HuH-7.5 (cell line): ENCODE measurements at places on chromosomes 16 and 17.

DNA sequence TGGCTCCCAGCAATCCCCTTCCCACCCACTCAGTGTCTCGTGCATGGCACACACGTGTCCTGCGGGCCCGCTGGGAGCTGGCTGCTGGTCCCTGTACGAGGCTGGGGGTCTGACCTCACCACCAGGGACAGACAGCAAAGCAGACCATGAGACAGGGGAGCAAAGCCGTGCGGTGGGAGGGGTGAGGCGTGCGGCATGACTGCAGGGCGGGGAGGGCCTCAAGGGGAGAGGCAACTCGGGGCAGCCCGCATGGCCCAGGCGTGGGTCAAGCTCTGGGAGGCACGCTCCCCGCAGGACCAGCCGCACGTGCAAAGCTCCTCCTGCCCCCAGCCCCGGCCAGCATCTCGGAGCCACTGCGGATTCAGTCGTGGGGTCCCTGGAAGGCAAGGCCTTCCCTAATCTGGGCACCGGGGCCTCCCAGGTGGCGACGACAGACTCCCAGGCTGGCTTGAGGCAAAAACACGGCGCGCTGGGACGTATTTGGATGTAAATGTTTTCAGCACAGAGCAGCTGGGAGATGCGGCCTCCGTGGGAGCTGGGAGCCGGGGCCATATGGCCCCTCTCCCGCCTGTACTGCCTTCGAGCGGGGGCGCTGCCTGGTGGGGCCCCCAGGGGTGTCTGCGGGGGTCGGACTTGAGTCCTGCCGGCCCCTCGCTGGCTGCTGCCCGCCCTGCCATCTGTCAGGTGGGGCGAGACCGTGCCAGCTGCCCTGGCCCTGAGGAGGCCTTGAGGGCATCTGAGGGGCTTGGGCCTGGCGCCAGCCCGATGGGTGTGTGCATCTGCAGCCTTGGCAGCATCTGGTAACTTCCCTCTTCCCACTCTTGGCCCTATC lies 12.2 kb upstream of the CBFA2T3 start:
- no peak for DNase-seq

DNA sequence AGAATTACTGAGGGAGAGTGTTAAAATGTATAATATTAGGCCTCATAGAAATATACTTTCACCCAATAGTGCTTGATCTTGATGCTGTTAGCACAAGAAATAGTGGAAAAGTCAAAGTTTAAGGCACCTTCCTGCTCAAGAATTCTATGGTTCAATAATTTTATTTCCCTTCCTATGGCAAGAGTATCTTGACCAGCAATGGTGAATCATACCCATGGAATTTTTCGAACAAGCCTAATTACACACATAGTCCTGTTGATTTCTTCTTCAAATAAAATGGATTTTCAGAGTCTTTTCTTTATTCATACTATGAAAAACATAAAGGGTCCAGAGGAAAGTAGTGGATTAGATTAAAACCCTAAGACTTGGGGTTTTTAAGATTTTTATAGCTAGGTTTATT lies 810.6 kb downstream of the CDH11 start:
- DNase-seq = no peak

DNA sequence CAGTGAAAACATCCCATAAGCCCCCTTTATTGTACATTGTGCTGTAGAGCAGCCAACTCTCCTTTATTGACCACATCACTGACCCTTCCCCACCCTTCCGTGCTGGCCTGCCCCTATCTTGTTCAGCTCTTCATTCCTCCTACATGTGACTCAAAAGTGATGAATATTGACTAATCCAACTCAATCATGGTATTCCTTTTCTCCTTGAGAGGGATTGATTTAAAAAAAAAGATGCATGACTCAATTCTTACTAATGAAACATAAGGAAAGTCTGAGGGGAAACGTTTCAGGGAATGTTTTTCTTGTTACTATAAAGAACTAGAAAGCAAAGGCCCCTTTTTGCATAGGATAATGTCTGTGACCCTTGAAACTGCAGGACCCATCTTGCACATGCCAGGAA lies 125.2 kb upstream of the SOX9 start:
- no peak for DNase-seq

DNA sequence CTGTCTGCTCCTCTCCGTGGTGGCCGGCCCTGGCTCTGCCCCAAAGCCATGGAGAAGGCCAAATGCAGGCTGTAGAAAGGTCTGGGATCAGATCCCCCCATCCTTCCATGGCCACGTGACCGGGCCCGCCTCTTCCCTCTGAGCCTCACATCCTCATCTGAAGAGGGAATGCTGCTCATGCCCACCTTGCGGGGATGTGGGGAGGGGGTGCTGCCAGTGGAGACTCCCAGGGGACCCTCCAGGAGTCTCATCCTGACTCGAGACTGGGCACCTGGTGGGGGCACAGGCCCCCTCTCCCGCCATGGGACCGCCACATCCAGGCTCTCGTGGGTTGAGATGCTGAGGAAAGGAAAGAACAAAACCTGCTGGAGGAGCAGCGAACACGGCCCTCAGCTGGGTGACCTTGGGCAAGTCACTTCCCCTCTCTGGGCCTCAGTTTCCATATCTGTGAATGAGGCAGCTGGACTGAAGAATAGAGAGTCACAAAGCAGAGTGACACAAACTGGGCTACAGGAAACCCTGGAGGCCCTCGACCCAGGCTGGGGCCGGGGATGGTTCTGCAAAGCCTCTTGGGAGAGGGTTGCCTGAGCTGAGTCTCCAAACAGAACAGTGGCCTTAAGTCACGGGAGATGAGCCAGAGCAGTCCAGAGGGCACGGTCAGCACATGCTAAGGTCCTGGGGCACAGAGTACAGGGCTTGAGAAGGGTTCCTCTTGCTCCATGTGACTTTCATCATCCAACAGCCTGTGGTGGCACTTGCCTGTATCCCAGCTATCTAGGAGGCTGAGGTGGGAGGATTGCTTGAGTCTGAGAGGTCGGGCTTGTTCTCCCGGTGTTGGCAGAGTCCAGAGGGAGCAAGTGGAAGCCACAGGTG lies 30.1 kb downstream of the SOCS1 start:
- no peak for DNase-seq

DNA sequence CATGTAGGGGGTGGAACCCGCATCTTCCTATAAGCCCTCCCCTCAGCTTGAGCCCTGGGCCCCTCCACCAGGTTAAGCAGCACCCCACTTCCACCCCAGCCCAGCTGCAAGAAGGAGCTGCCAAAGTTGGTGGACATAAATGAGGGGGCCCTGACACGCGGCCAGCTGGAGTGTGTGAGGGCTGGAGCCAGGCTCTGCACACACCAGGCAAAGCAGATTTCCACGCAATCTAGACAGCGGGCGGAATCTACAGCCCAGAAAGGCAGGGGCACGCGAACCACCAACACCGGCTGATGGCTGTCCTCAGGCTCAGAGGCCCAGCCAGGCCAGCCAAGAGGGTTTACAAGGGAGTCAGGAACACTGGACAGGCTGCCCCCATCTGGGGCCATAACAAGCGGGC lies 171.2 kb downstream of the ZNF423 start:
- no peak for DNase-seq

- DNase-seq = peak; percentile 75
These were observed 4.5 kb upstream of the TMEM92 start for GRCh38 chr17:50269477-50270434.

DNA sequence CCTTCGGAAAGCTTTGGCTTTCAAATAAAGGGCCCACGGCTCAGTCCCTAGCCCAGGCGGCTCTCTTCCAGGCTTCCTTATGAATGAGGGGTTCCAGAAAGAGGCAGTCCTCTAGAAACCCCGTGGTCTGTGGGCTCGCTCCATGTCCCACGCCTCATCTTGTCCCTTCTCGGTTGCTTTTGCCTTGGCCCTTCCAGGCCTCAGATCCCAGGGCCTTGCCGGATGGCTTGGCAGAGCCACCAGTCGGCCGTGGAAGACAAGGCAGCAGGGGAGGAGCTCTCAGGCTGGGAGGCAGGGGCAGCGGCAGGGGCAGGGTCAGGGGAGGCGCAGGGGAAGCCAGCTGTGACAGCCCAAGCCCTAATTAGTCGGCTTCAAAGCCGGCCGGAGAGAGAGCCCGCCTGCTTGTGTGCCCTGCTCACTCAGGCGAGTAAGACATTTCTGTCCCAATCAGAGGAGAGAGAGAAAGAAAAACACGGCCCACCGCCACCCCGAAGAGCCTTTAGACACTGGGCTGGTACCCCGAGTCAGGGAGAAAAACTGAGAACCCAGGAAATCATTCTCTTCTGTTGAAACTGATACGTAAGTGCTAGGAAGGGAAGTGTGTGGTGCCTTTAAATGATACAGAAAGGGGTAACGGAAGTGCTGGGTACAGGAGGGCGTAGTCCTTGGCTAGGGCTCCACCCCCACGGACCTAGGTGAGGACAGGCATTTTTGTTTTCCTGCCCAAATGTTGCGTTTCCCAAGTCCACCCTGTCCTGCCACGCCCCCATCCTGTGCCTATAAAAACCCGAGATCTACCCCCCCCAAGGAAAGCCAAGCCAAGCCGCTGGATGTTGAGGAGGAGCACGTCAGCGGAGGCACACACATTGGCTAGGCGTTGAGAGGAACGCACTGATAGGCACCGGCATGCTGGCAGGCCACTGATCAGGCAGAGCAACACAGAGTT lies 27.8 kb upstream of the MEIOC start:
- no peak for DNase-seq

DNA sequence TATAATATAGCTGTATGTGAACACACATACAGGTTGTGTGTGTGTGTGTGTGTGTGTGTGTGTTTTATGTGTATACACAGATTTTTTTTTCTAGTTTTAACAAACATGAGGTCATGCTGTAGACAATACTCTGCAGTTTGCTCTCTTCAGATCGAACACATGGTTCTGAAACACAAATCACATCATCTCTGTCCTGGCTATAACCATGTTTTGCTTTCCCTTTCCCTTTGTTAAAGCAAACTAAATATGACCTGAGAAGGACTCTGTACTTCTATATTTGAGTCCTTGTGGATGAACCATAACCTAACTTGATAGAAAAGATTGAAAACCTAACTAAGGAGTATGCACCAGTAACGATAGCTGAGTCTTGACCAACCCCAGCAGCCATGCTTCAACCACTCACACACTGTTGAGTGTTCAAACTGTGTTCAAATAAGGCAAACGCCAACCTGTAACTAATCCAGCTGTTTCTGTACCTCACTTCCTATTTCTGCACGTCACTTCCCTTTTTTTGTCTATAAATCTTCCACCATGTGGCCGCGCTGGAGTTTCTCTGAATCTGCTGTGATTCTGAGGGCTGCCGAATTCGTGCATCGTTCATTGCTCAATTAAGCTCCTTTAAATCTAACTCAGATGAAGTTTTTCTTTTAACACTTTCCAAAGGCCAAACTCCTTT lies 303.8 kb downstream of the HS3ST3B1 start:
- DNase-seq = no peak

GRCh38 chr17:17235212-17236174 lies 1.5 kb downstream of the FLCN start:
- DNase-seq = no peak

DNA sequence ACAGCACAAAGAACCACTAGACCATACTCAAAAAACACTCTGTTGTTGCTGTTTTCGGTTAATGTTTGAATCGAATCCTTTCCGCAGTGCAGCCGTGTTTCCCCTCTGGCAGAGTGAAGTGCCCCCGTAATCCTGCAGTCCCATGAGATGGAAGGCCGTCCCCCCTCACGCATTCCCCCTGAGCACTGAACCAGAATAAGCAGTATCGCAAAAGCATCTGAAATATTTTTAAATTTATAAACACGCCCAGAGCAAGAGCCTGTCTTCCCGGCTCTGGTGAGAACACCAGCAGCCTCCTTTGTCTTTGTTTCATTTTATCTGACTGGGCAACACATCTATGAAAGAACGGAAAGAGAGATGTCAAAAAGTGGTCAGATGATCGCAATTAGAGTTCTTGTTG lies 121.0 kb upstream of the ADAMTS18 start:
- DNase-seq = no peak

DNA sequence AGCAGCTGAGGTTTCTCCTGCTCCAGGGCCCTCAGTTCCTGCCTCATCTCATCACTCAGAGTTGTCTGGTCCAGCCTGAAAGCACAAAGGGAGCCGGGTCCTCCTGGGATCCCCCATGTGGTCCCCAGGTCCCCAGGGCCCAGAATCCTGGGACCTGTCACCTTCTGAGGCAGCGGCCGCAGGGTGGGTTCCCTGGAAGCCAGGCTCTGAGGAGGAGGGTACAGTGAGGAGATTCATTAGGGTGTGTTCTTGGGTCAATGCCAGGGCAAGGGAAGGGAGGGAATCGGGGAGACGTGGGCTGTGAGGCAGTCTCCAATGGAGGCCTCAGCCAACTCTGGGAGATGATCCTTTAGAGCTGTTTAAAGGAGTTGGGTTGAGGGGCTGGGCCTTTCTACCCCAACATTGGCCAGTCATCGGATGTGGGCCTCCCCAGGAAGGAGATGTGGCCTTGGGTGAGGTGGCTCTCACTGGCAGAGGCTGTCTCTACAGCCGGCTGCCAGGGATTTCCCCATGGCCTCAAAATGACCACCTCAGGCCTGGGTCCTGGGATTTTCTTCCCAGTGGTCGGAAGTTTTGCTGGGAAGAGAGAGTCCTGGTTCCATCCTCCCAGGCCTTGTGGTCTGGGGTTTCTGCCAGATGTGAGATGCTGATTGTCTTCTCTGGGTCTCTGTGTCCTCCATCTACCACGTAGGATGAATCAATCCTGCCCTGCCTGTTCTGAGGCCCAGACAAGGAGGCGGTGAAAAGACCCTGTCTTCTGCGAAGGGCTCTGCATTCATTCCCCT lies 47.3 kb downstream of the NLRP1 start:
- no peak for DNase-seq

DNA sequence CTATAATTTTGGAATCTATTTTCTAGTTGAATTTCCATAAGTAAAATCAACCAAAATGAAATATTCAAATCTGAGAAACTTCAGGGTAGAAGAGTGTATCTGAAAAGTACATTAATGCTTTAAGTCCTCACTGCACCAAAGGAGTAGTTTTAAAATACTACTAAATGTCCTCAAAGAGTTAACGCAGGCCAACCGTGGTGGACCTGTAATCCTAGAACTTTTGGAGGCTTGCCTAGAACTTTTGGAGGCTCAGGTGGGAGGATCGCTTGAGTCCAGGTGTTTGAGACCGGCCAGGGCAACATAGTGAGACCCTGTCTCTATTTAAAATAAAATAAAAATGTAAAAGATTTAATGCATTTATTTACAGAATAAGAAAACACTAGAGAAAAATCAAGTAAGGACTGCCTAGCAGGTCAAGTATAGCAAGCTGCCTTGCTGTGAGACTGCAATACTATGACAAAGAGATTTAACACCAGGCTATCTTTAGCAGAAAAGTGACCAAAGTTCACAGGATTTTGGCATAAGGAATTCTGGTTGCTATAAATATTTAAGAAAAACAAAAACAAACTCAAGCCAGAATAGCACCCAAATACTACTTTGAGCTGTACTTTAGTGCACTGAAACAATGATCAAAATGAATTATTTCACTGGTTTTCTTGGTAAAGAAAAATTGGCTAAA lies 41.0 kb downstream of the CHCT1 start:
- DNase-seq = no peak

- no peak for DNase-seq
These were observed 1.1 kb downstream of the ATP1B2 start for GRCh38 chr17:7651665-7652387.

GRCh38 chr17:61131585-61131984 lies 268.1 kb upstream of the TBX2 start:
- no peak for DNase-seq

DNA sequence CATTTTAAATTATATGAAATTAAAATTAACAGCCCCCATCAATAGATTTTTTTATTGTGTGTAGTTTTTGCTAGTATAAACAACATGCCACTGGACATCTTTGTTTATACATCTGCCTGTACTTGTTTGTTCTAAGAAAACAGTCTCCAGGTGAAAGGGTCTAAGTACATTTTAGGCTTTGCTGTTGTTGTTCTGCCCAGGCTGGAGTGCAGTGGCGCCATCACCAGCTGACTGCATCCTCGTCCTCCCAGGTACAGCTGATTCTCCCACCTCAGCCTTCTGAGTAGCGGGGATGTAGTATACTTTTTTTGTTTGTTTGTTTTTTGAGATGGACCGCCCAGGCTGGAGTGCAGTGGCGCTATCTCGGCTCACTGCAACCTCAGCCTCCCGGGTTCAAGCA lies 25.5 kb downstream of the C17orf58 start:
- no peak for DNase-seq
